ENCODE measurements at places on chromosomes 16 and 17.

GRCh38 chr17:44338702-44339101 lies 6.4 kb upstream of the GRN start:
- DNase-seq = no peak

GRCh38 chr17:48150597-48151001 lies 43.0 kb downstream of the SNX11 start:
- no peak for DNase-seq

- DNase-seq = no peak
Observed at GRCh38 chr16:80580109-80580832, 39.5 kb downstream of the DYNLRB2 start.

DNA sequence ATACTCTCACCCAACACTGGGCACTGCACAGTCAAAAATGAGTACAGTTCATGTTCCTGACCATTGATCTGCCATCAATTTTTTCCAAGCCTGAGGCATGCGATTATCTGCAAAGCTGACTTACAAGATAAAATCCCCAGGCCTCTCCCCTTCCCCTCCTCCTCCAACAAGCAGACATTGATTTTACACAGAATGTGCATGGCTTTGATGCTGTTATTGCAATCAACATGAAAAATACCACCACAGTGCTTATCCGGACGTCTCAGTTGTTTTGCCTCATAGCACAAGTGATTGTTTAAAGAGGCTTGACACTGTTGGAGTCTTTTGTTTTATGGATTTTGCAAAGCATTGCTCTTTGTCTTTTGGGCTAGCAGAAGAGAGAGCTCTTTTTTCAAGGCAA lies 163.8 kb downstream of the TOX3 start:
- no peak for DNase-seq

- no peak for DNase-seq
Observed at GRCh38 chr16:89150090-89150835, 21.3 kb upstream of the CDH15 start.

DNA sequence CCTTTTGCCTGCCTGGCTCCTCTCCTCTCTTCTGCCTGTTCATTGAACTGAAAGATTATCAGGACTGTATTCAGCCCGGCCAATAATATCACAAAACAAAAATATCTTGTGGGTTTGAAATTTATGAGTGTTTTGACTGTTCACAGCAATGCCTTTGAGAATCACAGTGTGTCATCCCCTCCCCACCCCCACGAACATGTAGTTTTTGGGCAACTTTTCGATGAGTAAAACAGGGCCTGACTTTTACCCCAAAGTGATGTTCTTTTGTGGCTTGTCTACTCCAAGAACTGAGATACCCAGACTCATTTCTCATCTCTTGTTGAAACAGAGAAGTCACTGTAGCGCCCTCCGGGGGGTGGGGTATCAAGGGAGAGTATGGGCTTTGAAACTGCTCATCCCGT lies 675.7 kb downstream of the WWOX start:
- DNase-seq = no peak

DNA sequence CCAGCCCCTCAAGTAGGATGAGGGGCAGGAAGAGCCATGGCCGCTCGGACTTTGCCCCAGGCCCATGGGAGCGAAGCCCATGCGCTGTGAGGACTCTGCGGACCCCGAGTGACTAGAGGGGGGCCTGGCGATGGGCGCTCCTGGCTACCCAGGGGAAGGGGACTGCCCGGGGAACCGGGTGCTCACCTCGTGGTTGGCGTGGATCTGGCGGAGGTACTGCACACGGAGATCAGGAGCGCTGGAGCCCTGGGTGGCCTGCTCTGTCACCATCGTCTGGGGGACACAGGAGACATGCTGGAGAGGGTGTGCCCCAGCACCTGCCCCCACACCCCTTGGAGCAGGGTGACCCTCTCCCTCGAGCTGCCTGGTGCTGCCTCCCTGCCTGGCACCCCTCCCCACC lies 11.0 kb downstream of the FAAP100 start:
- DNase-seq = no peak

DNA sequence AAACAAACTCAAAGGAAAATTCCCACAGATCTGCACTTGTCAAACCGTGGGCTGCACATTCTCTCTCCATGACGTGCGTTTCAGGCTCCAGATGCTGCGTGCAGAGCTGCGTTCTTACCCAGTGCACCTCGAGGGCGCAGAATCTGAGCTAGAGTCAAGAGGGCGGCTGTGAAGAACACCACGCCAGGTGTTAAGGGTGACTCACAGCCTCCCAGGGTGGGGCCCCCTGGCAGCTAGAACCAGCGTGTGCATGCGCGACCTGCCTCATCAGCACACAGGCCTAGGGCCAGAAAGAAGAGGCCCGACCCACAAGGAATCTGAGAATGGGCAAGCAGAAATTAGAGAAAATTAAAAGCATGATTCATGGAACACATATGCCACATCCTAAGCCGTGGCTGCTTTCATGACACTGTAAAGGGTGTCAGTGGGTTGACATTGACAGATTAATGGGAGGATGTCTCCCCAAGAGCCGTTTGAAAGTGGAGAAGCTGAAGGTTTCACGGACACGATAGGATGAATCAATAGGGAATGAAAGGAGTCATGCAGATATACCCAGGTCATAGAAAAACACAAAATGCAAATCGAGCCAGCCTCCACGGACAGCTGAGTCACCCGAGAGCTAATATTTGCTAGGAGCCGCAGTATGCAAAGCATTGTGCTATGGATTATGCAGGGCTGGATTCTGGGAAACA lies 29.0 kb downstream of the MARCHF10 start:
- DNase-seq = no peak

GRCh38 chr17:59688496-59688895 lies 18.7 kb downstream of the PTRH2 start:
- DNase-seq = no peak

DNA sequence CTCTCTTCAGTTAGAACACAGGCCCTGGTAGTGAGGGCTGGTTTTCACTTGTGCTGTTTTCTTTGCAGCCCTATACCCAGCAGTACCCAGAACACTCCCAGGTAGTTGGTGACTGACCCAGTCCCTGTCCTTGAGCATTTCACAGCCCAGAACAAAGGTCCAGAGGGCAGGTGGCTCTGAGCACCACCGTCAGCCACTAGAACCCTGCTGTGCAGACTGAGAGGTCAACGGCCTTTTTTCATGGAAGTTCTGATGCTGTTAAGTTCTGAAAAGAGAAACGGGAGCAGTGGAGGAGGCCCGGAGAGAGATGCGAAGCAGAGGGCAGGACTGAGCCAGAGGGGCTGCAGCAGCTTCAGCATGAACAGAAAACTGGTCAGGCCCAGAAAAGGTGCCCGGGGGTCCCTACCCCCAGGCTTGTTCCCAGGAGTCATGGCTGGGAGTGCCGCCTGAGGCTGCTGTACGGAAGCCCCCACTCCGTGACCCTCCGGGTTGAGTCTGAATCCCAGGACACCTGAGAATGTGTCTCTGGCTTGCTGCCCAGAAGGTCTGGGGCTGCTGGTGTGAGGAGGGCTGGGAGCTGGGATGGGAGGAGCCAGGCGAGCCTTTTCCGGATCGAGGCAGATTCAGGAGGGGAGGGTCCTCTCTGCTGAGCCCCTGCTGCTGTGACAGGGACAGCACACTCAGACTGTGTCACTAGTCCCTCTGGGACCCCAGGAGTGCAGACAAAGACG lies 8.7 kb downstream of the ZNF276 start:
- DNase-seq = no peak

DNA sequence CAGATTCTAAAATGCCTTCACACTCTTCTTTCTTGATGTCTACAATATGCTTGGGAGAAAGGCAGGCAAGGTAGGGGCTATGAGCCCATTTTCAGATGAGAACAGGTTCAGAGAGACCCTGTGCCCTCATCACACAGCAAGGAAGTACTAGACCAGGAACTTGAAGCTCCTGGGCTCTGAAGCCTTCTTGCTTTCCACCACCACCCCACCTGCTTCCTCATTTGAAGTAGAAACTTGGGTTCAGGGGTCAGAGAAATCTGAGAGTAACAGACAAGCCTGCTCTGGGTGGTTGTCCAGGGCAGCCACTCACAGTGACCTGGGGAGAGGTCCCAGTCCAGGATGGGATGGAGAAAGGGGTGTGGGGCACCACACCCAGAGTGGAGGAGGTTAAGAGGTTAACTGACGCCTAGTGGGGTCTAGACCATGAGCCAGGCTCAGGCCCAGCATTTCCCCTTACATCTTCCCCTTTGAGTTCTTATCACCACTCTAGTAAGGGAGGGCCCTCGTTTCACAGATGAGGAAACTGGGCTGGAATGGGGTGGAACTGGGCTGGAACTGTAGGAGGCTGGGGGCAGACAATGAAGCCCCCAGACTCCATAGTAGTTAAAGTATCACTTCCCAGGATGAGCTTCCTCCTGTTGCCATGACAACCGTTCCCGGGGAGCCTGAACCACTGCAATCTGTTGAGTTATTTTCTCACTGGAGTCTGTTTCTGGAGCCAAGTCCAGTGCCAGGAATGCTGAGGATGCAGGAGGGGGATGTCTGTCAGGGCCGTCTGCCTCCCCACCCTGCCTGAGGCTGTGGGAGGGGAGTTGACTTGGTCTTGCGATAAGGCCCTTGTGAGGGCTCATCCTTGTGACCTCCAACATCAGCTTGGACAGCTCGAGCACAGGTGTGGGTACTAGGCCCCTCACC lies 16.2 kb upstream of the PHF12 start:
- DNase-seq = no peak

GRCh38 chr17:2449486-2449885 lies 48.6 kb upstream of the MNT start:
- no peak for DNase-seq

GRCh38 chr17:82911822-82912221 lies 72.0 kb upstream of the ZNF750 start:
- DNase-seq = no peak

Measured in activated CD8-positive, alpha-beta memory T cell treated with anti-CD3 and anti-CD28 coated beads for 4 hours (primary cell).